H4 (cell line): ENCODE measurements at places on chromosomes 2 and 18.

- no peak for DNase-seq
These were observed 555.1 kb upstream of the ID2 start for GRCh38 chr2:8126783-8127182.

DNA sequence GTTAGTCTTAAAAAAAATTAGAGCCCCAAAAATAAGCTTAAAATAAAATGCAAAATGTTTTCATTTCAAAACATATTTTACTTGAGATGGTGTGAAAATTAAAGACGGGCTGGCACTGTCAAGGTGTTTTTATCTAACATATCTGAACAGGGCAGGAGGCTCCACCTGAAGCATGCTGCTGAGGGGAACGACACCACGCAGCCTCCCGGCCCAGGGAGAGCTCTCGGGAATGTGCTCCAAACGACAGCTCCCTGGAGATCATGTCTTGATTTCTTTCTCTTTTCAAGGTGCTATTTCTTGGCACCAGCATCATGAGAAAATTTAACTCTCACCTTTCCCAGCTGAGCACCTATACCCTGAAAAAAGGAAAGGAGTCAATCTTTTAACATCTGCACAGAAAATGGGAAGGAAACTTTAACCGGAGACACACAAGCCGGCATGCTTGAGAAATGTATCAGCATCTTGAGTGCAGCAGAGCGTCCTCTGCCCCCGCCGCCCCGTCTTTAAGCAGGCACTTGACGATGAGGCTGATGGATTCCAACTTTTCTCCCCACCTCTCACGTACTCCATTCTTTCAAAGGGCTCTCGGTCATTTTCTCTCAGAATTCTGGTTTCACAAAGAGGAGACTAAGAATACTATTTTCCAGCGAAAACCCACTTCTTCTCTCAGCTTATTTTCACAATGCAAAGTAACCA, 56.6 kb downstream of the EIPR1 start:
- no peak for DNase-seq

DNA sequence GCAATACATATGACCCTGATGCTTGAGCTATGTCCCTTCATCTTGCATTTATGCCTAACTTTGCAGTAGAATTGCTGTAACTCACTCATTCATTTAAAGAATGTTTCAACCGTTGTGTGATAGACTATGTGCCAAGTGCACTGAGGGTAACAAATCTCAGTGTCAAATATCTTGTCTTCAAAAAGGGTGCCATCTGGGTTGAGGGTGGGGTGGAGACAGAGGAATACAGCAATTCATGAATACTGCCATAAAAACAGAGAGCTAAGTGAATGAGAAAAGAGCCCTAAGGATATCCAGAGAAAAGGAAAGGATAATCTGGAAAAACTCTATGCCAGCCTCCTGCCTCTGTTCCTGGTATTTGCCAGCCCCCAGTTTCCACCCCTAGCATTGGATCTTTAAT, 1534.4 kb upstream of the PIK3C3 start:
- DNase-seq = no peak

- peak; percentile 48 for DNase-seq
These were observed 35.4 kb downstream of the PTPN18 start for GRCh38 chr2:130391058-130391871.

- no peak for DNase-seq
These were observed 20.4 kb upstream of the IMPA2 start for GRCh38 chr18:11960743-11961380.

GRCh38 chr18:24741965-24742724, 281.7 kb downstream of the HRH4 start:
- no peak for DNase-seq

DNA sequence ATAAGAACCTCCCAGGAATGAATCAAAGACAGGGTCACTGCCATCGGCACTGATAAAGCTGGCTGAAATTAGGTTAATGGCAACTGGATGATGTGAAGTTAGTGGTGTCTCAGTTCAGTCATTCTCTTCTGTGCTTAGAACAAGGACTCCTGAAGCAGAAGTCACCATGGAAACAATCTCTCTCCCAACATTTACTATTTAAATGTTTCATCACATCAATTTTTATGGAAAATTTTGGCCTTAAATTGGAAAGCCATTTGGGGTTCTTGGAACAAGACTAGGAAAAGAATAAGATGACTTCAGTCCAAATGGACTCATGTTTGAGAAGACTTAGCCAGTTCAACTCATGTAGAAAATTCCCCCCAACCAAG, 15.5 kb upstream of the ARL5A start:
- DNase-seq = no peak

DNA sequence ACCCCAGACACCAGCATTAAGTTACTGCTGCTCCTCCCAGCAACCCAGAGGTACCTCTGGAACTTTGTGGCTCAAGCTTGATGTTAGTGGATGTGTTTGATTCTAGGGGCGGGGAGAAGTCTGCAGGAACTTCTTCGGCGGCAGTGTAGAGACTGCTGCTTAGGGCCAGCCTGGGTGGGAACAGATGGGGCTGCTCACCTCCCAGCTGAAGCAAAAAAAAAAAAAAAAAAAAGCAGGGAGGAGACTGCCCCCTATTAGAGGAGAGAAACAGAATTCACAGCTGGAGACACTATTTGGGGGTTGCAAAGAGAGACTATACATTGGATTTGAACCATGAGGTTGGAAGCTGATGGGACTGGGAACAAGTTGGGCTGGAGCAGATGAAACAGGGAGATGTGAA, 28.6 kb upstream of the FAM136A start:
- DNase-seq = no peak

DNA sequence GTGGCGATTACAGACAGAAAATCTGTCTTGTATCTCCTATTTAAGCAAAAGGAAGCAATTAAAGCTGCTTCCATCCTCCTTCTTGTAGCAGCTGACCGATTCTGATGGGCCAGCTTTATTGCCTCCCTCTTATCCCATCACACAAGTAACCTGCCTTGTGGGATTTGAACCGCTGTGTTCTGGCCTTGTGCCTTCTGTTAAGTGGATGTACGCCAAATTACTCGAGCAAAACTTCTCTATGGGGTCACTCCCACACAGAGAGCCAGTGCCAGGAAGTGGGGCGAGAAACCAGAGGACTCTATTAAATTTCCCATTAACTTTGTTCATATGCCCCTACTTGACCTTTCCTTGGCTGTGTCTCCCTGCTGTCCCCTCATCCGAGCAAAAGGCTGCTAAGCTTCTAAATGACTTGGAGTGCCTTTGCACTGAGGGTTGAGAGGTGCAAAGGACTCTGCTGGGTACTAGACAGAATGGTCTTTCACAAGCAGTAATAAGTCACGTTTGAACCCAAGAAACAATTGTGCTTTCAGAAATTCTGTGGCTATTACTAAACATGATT, 672.5 kb downstream of the MBD2 start:
- no peak for DNase-seq

- DNase-seq = no peak
These were observed 40.1 kb downstream of the ARHGAP25 start for GRCh38 chr2:68774569-68775271.

- DNase-seq = no peak
These were observed 160.6 kb upstream of the NOL4 start for GRCh38 chr18:34385311-34385710.

DNA sequence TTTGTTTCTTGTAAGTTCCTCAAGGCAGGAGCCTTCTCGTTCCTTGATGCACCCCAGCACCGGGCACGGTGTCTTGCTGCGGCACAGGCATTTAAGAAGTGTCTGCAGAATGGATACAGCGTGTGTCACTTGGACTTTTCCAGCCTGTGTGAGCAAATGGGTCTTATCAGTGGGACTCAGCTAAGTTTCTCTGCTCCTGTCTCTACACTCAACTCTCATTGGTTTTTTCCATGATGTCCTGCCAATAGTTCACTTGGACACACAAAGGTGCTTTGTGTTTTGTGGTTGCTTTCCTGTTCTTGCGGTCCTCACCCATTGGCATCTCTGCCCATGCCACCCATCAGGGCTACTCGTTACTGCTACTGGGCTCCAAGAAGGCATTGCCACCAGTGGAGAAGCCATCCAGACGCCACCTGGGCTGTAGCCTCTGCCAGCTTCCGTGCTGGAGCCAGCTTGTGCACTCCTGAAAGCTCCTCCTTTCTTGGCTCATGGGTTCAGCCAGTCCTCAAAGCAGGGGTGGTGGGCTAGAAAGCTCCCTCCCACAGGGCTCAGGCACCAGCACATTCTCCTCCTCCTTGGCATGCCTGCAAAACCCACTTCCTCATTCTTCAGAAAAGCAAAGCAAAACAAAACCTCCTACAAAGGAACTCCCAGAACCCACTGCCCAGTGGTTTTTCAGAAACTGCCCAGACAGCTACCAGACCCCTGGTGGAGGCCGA, 41.4 kb downstream of the IL1R2 start:
- peak; percentile 98 for DNase-seq

GRCh38 chr2:239690651-239691631, 290.1 kb upstream of the HDAC4 start:
- DNase-seq = no peak

- no peak for DNase-seq
These were observed 17.9 kb downstream of the SDC1 start for GRCh38 chr2:20207051-20207450.

DNA sequence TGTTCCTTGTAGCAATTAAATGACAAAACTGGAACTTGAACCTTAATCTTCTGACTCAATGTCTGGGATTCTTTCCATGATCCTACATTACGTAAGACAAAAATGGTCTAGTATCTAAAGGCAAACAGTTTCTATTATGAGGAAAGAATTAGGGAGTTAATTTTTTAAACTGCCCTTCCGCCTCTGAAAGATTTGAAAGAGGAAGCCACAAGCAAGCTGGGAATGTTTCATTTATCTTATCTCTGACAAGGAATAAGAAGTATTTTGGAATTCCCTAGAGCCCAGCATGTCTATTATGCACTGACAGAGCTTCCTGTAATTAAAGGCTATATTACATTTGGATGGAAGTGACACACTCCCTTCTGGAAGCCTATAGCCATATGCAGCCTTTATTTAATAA, 558.8 kb upstream of the CDH2 start:
- peak; percentile 19 for DNase-seq

DNA sequence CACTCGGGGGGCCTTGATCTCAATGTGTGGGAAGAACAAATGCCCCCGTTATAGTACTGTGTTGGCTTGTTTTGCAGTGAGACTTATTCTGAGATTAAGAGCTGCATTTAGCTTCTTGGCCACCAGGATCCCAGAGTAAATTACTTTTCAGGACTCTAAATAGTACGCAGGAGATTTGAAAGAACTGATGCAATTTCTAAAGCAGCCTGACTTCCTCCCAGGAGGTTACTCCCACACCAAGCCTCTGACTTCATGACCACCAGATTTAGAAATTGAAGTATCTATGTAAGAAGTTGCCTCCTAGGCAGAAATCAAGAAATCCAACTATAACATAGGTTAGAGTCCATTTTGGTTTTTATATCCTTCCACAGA, 67.0 kb downstream of the FEZ2 start:
- DNase-seq = no peak

DNA sequence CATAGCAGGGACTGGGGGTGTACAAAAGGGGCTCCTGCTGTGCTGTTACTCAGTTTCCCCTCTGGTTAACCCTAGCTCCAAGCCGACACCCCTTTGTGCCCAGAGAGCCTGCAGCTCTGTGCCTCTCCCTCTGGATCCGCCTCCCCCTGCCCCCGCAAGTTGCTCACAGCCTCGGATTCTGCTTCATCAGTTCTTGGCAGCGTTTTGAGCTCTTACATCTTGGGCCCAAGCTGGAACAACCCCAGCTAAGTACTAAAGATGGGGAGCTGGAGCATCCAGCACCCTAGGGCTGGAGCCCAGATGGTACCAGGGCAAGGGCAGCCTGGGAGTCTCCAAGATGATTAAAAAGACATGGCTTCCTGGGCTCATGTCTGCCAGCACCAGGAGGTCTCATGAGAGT, 40.7 kb downstream of the POMC start:
- no peak for DNase-seq

- DNase-seq = no peak
These were observed 225.7 kb upstream of the CCDC150 start for GRCh38 chr2:196413821-196414274.

DNA sequence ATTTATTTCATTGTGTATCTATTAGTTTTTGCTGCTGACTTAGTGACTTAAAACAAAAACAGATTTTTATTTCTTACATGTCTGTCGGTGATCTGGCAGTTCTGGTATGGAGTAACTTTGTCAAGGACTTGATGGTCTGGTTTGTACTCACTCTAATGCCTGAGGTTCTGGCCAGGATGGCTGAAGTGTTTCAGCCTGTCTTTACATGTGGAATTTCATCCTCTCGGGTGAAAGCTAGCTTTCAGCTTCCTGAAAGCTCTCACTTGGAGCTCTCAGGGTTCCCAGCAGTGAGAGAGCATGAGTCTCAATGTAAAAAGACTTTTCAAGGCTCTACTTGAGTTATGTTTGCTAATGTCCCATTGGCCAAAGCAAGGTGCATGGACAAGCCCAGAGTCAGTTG, 216.4 kb downstream of the NR4A2 start:
- no peak for DNase-seq

DNA sequence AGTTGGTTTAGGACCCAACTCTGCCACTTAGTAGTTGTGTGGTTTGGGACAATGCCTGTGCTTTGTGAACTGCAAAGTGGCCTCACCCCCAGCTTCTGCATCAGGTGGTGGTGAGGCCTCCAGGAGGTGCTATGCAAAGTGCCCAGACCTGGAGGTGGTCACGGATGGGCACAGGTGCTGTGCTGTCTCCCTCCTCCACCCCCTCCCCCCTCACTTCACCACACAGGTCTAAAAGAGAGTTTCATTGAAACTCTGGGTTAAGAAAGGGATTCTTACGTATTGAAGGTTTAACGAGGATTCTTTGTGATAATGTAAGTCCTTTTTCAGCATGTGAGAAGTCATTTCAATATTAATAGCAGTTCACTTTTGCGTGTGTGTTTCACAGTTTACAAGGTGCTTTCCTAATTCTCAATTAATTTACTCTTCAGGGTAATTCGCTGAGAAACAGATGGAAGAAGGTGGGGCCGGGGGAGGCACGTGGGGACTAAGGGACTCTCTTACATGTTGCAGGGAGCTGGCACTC, 369.9 kb downstream of the LPIN1 start:
- no peak for DNase-seq

DNA sequence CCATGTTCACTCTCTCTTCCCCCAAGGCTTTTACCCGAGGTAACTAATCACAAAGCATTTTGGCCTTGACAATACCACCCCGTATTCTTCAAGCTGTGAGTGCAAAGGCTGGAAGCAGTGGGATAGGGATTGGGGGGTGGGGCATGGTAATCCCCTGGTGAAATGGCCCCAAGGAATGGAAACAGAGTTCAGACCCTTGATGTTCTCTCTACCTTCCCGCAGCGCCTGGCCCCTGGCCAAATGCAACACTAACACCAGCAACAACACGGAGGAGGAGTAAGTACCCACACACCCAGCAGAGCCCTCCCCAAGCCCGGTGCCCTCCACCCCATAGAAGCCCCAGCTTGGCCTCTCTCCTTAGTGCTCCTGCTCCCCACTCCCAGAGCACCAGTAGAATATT, 36.9 kb downstream of the CNGA3 start:
- DNase-seq = no peak

DNA sequence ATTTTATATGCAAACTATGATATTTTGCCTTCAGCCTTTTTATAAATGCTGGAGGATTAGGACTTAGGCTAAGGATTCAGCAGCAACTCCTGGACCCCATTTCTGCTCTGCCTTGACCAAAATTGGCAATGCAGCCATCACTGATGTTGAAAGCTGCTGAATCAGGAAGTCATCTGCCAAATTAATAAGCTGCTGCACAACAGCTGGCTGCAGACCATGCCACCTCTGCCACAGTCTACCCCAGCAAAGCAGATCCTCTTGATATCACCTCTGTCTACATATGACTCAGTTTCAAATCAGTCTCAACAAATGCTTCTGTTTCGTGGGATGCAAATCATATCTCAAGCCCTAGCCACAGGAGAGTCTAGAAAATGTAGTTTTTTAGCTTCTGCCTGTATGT, 7.1 kb upstream of the SOS1 start:
- peak; percentile 25 for DNase-seq

GRCh38 chr2:236628256-236628901, 58.8 kb downstream of the ACKR3 start:
- no peak for DNase-seq

GRCh38 chr18:58896734-58897508, 32.2 kb downstream of the ZNF532 start:
- DNase-seq = no peak
